Fibroblast of upper back skin (primary cell): ENCODE measurements at places on chromosomes 1 and 21.

GRCh38 chr1:225815526-225816178, 5.7 kb downstream of the EPHX1 start:
- DNase-seq: peak; percentile 17

- DNase-seq: no peak
Measured at GRCh38 chr1:145855426-145855948, 3.4 kb downstream of the PIAS3 start.

- DNase-seq: no peak
Measured at GRCh38 chr1:222095606-222096475, 354.0 kb upstream of the DUSP10 start.

DNA sequence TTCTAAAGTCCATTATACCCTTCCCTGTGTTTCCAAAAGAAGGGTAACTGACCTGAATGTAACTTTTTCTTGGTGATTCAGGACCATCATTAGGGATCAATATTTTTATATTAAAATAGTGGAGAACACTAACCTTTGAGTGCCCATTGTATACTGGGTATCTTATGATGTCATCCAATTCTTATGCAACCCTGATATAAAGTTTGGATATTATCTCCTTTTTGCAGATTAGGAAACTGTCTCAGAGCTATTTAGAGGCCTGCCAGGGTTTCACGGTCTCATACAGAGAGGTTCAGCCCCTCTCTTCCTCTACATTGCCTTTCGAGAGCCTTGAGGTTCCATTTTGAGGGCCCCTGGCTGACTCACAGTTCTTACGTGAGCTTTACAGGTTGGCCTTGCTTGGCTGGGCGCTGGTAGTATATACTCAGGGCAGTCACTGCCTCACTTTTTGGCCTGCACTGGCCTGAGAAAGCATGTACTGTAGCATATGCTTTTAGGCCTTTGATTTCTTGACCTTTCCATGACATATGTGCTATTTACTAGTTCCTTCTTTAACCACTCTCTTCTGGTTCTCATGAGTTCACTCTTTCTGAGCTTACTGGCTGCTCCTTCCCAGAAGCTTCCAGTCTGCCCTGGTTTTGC, 15.7 kb upstream of the FOXO6 start:
- DNase-seq: no peak

GRCh38 chr1:59322394-59322793, 25.5 kb downstream of the FGGY start:
- no peak for DNase-seq

DNA sequence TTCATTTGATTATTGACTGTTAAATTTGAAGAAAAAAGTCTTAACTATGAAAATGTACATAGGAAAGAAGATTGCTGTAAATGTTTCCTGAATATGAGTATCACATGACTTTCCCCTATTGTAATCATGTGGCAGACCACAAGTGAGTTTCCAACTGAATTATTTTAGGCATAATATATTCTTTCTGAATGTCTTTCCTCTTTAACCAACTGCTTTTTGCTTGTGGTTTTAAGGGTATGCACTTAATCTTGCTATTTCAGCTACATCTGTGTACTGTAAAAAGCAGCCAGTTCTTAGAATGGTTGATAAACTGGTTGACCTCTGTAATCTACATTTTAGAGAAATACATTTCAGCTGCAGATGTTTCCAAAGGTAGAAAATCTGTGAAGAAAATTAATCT, 400.7 kb downstream of the NEGR1 start:
- DNase-seq: peak; percentile 58

DNA sequence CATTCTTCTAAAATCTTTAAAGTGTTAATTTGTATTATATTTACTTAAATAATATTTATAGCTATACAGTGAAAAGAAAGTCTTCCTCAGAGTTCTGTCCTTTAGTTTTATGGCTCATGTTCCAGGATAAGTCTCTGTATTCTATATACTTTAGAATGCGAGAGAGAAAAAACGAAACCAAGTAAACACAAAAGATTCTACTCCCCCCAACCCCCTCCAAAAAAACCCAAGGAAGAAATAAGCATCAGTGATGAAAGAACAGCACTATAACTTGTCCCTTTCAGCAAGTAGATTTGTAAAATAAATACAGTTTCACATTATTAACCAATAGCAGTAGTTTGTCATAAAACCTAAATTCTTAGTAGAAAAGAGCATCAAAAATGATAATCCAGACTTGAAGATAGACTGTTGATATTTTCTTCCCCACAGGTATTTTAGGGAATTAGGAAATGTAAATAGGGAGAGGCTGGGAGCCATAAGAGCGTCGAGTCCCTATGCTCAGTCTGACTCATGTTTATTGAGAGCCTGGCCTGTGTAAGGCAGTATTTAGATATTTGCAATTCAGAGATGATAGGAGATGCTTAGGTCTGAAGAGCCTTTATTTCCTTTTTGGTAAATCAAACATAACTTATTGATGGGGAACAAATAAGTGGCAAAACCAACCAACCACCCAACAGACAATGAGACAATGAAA, 35.5 kb downstream of the CDC14A start:
- peak; percentile 10 for DNase-seq

DNA sequence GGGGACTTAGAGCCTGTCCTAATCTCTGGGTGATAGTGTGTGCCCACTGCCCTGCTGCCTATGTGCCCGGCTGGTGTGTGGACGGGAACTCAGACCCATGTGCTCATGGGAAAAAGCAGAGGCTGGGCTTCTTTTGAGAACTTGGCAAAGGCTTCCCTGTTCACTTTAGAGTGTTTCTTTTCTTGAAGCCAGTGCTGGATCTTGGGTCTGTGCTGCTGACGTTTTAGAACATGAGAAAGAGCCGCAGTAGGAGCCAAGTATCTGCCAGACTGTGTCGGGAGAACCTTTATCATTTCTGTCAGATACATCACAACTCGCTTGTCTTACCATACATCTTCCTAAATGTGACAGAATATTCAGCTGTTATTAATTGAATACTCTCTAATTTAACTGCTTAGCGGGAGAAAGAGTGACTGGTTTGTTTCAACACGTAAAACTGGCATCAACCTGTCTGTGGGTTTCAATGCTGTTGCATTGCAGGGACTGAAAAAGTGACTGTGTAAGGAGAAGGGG, 195.2 kb downstream of the PBX1 start:
- peak; percentile 54 for DNase-seq

DNA sequence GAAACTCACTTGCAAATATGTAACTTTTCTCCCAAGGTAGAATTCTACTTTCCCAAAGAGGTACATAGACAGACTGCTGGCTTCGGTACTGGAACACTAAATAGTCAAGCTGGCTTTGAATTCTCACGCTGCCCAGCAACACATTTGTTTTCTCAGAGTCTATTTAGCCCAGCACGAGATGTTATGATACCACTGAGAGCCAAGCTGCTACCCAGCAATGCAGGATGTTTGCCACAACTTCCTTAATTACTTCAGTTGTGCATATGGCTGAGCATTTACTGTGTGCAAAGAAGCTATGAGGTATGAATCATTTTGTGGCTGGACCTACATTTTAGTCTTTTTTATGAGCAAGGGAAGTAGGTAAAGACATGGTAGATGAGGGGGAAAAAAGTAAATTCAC, 793.2 kb downstream of the PLA2G4A start:
- DNase-seq: peak; percentile 6

- no peak for DNase-seq
Measured at GRCh38 chr1:68673771-68674170, 176.9 kb upstream of the DEPDC1 start.

DNA sequence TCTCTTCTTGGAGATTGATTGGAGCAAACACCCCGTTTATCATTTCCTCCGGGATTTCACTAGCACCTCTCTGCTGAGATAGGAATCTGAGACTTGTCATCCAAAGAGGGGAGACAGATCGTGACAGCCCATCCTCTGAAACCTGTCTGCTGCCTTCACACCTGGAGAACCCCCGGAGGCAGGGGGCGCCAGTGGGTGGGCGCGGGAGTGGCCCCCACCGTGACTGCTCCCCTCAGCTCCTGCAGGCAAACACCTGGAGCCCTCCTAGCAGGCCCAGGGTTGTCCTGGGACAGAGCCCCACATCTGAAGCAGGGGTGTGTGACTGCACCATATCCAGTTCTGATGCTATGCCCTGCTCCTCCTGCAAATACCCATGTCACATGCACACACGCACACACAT, 209.5 kb upstream of the POU3F1 start:
- DNase-seq: no peak

DNA sequence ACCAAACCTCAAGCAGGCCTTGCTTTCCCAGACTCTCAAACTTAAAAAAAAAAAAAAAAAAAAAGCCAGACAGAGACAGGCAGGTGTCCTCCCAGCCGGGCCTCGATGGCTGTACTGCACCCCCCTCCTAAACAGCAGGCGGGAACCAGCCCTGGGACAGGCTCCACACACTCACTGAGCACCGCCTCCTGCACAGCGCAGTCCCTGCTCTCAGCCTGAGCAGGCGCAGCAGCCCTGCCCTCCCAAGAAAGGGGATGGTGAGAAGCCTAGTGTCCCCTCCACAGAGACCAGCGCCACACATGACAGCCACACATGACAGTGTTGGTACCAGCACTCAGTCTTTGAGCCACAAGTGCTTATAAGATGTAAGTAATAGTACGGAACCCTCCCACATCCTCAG, 11.9 kb downstream of the MX2 start:
- DNase-seq: no peak

DNA sequence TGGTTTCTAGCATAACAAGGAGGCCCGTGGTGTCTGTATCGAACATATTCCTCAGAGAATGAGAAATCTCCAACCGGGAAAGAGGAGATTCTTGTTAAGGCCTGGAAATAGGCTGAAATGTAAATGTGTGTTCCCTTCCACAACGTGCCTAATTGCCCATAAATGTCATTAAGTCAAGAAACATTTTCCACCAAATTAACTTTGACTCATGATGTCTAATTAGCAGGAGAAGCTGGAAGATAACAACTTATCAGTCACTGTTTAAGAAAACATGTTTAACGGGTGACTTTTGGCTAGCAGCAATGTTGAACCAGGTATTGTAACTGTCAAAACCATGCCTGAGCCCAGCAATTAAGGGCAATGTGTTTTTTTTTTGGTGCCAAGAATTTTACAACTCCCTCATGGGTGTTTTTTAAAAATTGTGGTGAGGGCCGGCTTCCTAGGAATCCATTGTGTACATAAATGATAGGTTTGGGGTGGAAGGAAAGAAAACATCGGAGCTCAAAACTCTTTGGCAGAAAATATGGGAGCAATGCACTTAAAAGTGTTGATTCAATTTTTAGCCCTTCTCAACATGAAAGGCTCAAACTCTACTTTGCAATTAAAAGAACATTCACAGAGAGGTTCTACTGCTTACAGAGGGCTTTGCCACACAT, 67.0 kb downstream of the OLIG1 start:
- no peak for DNase-seq

- DNase-seq: no peak
Measured at GRCh38 chr21:45889256-45889655, 92.3 kb upstream of the COL6A1 start.

DNA sequence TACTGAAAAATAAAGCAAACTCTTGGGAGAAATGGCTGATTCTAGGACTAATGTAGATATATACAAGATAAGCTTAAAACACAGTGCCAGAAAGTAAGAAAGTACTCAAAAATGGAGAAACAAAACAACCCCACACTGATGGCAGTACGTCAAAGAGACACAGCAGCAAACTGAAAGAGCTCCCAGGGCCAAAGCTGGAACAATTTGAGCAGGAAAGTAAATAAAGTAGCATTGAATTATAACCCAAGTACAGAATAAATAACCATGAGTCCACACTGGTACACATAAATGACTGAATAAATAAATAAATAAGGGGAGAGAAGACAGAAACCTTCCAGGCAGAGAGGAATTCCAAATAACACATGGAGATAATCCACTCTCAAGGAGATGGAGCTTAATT, 120.9 kb downstream of the GLUL start:
- DNase-seq: no peak
